ENCODE measurements at places on chromosomes 12 and 14.

GRCh38 chr12:2364631-2365051, 311.9 kb downstream of the CACNA1C start:
- DNase-seq = no peak

DNA sequence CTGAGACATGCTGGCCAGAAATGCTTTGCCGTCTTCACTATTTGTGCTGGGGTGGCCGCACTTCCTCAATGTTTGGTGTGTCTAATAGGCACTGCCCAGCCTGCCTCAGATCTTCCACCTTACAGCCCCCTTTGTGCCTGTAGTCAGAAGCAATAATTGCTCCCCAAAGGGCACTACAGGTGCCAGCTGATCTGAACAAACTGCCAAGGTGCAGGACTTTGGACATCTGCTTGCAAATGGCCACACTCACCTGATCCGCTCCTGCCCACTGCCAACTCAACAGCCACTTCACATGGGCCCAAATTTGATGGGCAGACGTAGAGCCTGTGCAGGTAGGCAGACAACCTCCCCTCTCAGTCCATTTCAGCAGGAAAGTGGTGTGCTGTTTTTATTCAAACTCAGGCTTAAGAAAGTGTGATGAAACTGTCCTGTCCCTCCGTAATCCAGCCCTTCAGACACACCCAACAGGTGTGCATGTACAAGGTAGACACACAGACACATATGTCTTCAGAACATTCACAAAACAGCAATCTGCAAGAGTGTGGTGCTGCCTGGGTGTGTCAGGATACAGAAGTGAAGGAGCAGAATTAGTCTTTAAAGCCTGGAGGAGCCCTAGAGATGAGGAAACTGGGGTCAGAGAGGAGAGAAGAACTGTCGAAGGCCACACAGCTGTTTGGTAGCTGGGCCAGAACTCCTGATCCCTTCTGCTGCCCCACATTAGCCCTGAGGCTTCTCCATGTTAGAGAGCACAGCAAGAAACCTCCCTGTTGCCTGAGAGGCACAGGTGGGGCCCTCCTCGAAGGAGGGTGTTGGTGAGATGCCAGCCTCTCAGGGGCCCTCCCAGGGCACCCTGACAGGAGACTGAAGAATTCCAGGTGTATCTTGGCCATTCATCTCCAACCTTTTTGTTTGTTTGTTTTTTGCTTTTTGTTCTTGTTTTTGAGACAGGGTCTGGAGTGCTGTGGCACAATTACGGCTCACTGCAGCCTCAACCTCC, 4.4 kb upstream of the KRT75 start:
- DNase-seq = no peak

GRCh38 chr12:108820707-108821406, 36.5 kb downstream of the SSH1 start:
- DNase-seq = no peak

DNA sequence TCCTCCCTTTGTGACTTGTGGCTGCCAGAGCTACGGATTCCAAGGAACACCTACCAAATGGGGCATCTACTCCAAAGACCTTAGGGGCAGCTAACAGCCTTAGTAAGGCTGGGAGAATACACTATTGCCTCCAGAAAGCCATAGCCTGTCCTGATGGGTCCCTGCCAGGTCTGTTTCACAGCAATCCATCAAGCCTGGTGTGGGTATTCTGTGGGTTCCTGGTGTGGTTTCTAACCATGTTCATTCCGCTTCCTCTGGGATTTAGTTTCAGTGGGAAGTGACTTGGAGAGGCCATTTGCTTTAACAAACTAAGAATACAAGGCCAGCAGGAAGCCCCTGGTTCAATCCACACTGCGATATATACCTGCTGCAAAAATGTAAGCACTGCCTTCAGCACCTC, 220.5 kb downstream of the FOXN3 start:
- no peak for DNase-seq

DNA sequence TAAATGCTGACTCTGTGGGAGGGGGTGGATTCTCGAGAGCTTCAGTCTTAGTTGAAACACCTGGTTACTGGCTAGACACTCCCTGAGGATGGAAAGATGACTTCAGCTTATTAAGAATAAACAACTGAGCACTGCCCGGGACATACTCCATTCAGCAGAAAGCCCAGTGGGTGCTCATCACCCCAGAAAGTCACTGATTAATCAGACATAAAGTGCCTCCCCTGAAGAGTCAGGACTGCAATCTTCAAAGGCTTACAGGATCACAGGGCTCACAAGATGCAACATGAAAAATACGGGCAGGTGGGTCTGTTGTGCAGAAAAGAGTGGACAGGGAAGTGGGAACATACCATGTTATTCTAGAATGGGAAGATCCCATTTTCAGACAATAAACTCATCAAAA, 207.0 kb downstream of the CALM1 start:
- DNase-seq = no peak

DNA sequence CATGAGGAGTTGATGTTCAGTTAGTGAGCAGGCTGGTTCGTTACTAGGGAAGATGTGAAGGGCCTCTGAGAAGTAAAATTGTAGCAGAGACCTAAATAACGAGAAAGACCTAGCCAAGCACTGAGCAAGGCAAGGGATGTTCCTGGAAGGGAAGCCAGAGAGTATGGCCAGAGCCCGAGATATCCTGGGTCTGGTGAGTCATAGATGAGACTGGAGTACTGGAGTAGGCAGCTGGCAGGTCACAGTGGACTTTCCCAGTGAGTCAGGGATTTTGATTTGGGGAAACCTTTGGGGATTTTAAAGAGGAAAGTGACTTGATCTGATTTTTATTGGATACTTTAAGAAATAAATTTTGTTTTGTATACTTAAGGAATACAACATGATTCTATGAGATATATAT, 369.0 kb downstream of the DIO2 start:
- no peak for DNase-seq

- DNase-seq = no peak
These were observed 7.1 kb upstream of the ARL1 start for GRCh38 chr12:101414533-101415119.

GRCh38 chr14:51759950-51760349, 100.5 kb upstream of the GNG2 start:
- DNase-seq = no peak

GRCh38 chr14:95345032-95345431, 25.3 kb upstream of the CLMN start:
- DNase-seq = no peak

DNA sequence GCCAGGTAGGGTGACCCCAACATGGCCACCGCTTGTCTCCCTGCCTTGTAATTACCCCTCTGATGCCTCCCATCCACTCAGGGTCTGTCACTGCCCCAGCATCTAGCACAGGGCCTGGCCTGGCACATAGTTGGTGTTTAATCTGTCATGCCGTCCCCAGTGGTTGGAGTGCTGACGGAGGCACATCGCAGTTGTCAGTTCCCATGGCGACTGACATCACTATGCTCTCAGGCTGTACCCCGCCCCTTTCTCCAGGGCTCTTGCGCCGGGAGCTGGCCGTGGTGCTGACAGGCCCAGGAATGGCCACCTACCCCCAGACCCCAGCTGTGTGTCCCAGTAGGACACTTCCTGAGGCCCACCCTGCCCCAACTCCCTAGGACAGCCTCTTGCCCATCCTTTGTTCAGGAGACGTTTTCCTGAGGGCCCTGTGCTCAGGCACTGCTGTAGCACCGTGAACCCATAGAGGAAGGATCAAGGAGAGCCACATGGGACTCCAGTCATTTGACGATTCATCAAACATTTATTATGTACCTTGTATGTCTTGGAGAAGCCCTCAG, 23.0 kb downstream of the FAM222A start:
- no peak for DNase-seq

DNA sequence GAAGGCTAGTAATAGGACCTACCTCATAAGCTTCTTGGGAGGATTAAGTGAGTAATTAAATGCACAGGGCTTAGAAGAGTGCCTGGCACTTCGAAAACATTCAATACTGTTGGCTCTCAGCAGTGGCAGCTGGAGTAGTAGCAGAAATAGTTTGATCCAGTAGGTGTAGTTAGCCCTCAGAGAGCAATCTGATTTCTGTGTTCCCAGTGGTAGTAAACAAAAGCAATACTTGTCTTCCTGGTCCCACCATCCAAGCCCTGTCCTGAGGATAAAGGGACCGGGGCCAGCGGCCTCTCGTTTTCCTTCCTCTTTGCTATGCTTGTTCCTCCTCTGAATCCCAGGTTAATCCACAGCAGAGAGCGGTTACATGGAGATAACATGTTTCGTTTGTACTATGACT, 131.6 kb downstream of the SAMD4A start:
- DNase-seq = no peak

DNA sequence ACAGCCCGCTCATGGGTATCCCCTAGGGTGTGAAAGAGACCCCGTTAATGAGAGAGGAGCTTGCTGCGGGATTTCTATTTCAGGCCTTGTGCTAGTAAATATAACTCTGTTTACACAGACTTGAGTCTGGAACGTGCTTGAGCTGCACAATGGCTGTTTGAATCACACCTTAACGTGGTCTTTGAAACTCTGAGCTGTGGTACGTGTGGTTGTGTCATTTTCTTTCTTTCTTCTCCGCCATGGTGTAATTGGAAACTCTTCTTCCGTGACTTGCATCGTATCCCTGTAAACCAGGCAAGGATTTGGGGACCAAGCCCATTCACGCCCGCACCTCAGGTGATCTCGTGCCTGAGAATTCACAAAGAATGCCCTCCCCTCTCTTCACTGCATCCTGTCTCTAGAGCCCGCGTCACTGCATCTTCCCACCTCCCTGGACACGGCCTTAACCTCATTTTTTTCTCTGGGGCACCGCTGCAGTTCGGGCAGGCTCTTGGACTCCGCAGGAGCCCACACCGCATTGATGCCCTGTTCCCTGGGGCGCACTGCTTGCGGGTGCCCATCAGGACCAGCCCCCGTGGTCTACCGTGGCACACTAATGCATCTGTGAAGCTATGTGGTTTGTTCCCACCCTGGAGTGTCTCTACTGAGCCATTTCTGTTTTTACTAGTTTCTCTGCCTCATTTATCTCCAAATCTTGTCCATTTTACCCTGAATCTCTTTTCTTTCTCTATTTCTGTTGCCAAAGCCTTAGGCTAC, 78.4 kb upstream of the PARP11 start:
- DNase-seq = no peak

DNA sequence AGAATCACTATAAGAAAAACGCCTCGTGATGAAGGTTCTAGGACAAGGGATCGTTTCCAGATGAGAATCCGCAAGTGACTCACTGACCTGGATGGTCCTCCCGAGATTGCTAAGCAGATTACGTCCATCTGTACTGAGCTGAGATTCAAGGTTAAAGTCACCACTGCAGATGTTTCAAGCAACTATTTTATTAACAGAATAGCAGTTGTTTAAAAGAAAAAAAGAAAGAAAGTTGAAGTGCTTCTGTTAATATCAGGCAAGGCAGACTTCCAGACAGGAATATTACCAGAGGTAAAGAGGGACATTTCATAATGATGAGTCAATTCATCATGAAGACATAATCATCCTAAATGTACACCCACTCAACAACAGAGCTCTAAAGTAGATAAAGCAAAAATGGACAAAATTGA, 17.9 kb downstream of the PXN start:
- DNase-seq = no peak

DNA sequence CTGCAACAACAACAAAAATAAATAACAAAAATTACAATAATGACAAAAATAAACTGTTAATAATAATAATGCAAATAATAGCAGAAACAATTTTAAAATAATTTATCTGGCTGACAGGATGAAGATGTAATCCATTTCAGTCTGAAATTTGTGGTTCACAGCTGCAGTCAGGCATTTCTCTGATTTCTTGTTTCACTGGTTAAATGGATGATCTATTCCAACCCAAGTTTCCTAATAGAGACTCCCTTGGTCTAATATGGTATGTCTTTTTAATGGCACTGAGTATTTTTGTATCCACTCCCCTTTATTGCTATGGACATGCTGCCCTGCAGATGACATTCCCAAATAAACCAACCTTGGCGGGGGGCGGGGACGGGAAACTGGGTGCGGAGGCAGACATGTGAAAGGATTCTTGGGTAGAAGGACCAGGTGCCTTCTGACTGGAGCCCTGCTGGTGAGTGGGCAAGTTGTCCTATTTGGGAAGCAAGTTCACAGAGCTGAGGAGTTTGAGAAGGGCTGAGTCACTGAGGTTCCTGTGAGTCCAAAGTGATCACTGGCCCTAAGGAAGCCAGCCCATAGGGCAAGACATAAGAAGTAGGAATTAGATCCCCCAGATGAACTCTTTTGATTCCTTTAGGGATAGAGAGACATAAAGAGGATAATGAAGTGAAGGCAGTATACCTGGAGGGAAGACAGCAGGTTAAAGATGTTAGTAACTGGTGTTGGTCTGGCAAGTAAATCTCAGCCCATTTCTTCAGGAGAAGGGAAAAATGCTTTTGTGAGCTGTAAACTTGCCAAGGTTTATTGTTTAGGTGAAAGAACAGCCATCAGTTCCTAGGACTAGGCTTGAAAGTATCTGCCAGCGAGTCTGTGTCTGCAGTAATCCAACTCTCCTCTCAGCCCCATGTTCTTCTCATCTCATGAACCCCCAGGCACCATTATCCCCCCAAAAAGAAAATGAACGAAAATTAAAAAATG, 14.5 kb downstream of the FOXG1 start:
- DNase-seq = no peak

DNA sequence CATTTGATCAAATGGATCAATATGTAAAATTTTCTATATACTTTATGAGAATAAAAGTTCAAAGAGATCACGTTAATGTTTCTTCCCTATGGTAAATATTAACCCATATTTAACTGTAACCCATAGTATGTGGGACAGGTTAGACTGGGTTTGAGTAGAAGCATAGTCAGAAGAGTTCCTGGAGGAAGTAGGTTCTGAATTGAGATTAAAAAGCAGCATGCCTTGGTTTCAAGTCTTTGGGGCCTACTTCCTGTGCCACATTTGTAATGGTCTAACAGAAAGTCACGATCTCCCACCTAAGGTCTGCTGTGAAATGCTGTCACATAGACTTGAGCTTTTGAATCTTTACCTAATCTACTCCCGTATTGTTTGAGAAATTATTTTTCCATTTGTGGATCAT, 63.8 kb downstream of the FIGNL2 start:
- no peak for DNase-seq

Data from stimulated activated CD4-positive, alpha-beta T cell treated with anti-CD3 and anti-CD28 coated beads, Interleukin-15, amount 100 ng/mL, for 1 hour (primary cell).